ENCODE measurements at places on chromosomes 3 and 15. TPM values are rescaled to one million over a fixed set of nuclear protein-coding genes. Genes with fewer than 3 reads are reported as not detected.

SLC27A2 gene
- total RNA-seq, result 33.7 TPM

TMEM43 gene
- total RNA-seq, result 82.9 TPM

TM4SF1 gene
- total RNA-seq, result 2,057 TPM

GLCE gene
- total RNA-seq, result 21.8 TPM

SPTSSB gene
- total RNA-seq, result not detected

IL17RB gene
- 0.92 TPM for total RNA-seq

TRH gene
- not detected for total RNA-seq

ATP13A5 gene
- not detected for total RNA-seq

FOXL2 gene
- 5.7 TPM for total RNA-seq

LRRC58 gene
- total RNA-seq, result 15.2 TPM

TGM4 gene
- not detected for total RNA-seq

OR5K4 gene
- not detected for total RNA-seq

CIP2A gene
- 9.7 TPM for total RNA-seq

MCF2L2 gene
- not detected for total RNA-seq

DPH3 gene
- 25.3 TPM for total RNA-seq

SRGAP3 gene
- 0.77 TPM for total RNA-seq

THBS1 gene
- total RNA-seq, result 34.1 TPM

SLC9A9 gene
- total RNA-seq, result not detected

CHRNA7 gene
- total RNA-seq, result 4.1 TPM

ITIH1 gene
- total RNA-seq, result not detected

SPTBN5 gene
- 0.22 TPM for total RNA-seq

Measured in A549 treated with RU486 at 1 μM for 4 hours (cell line).